ENCODE measurements at places on chromosomes 2 and 18. TPM values are rescaled to one million over a fixed set of nuclear protein-coding genes. Genes with fewer than 3 reads are reported as not detected.

GRCh38 chr2:227500301-227500630 lies 28.3 kb downstream of the AGFG1 start:
- no peak for DNase-seq

DNA sequence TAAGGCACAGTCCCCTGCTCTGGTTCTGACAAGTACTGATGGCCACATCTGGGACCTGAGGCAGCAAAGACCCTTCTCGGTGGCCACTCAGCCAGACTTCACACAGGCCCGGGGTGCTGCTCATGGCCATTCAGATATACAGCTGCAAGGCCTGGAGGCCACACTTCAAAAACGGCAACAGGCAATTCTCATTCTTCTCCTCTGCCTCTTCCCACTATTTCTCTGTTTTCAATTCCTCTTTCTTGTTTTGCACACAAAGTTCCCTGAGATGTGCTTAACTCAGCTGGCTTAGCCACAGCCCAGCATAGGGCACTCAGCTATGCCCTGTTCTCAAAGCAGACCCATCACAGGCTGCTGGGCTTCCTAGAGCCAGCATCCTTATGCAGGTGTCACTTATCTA lies 29.9 kb downstream of the PTPN18 start:
- no peak for DNase-seq

- peak; percentile 75 for DNase-seq
Measured at GRCh38 chr2:230660294-230661060, 52.2 kb upstream of the CAB39 start.

SPATS2L gene
- total RNA-seq = 100 TPM

DNA sequence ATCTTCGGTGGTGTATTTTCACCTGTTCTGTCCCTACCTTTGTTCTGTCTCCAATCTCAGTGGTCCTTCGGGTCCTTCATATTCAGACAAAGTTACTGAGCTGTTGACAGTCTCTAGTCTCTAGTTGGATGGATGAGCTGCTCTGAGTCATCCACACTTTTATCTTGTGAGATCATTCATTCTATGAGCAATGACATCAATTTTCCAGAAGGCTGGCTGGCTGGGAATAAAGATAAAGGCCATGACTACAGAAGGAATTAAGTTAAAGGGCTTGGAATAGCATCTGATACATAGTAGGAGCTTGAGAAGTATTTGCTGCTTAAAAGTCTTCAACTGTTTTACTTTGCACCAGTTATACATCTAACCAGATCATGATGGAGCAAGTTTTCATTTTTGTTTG lies 43.1 kb upstream of the SLC39A10 start:
- no peak for DNase-seq

DSEL gene
- 11.1 TPM for total RNA-seq

MC5R gene
- total RNA-seq = not detected

GRCh38 chr18:44801781-44802180 lies 121.1 kb downstream of the SETBP1 start:
- DNase-seq = no peak

ALK gene
- 1.1 TPM for total RNA-seq

LONRF2 gene
- 2.1 TPM for total RNA-seq

WDFY1 gene
- total RNA-seq = 45.5 TPM

DNA sequence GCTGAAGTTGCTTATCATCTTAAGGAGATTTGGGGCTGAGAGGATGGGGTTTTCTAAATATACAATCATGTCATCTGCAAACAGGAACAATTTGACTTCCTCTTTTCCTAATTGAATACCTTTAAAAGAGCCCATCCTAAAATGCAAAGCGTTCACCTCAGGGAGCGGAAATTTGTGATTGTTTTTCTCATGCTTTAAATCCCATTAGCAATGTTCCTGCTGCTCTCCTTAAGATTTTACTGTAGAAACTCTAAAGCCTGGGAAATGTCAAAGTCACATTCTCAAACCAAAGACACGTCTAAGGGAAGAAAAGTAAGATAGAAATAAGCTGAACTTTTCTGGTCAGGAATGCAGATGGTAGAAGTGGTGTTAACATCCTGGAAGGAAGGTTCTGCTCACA lies 285.8 kb upstream of the MAP2 start:
- no peak for DNase-seq

DNA sequence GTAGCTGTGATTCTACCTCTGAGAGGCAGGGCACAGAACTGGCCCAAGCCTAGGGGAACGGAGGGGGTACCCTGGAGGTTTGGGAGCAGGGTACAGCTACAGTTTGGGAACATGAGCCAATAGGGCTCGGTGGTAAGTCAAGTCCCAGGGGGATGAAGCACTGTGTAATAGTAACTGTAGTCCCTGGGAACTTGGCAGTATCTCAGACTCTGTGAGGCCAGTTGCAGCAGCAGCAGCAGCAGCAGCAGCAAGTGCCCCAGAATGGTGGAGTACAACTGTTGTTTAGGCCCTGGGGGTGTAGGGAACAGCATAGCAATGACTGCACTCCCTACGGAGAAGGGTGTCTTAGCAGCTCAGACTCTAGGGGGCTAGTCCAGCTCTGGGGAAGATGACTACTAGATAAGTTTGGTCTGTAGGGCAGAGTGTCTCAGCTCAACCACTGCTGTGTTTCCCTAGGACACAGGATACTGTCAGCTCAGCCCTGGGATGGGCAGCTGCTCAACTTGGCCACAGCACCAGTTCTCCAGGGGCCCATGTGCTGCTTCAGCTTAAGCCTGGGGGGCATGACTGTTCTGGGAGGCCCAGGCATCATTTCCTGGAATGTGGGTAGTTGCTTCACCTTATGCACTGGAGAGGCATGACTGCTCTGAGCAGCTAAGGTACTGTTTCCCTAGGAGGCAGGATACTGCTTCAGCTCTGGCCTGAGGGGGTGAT lies 20.5 kb downstream of the CARF start:
- DNase-seq = no peak

GRCh38 chr18:56245866-56246580 lies 392.4 kb downstream of the TXNL1 start:
- no peak for DNase-seq

DNA sequence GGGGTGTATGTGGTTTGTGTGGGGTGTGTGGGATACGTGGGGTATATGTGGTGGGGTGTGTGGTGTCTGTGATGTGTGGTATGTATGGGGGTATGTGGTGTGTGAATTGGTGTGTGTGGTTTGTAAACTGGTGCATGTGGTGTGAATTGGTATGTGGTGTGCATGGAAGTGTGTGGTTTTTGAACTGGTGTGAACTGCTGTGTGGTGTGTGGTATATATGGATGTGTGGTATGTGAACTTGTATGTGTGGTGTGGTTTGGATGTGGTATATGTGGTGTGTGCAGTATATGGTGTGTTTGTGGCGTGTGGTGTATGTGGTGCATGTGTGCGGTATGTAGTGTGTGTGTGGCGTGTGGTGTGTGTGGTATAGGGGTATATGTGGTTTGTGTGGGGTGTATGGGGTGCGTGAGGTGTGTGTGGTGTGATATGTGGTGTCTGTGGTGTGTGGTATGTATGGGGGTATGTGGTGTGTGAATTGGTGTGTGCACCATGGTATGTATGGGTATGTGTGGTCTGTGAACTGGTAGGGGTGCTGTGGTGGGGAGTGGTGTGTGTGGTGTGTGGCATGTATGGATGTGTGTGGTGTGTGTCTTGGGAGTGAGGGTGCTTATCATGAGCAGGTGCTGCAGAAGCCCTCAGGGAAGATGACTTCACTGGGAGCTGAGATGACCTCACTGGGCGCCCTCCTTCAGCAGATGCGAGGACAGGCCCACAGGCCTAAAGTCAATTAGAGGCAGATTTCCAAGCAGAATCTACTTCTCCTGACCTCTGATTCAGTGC lies 209.6 kb upstream of the TNP1 start:
- no peak for DNase-seq

CNRIP1 gene
- 20.8 TPM for total RNA-seq

GRCh38 chr2:16525265-16525887 lies 140.3 kb downstream of the CYRIA start:
- no peak for DNase-seq

RNF125 gene
- 8.1 TPM for total RNA-seq

DNA sequence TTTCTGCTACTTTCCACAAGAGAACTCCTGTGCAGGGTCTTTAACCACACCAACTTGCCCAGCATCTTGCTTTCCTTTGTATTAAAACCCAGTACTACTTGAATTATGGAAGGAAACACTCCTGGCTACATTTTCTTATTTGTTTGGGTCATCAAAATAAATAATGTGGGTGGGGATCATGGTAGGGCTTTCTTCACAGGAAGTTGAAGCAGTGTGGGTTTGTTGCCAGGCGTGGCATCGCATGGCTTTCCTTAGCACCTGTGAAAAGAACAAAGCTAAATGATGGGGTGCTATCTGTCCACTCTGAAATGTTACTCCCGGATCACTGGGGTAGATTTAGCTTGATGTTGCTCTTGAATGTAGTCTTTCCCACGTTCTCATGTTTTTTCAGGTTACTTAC lies 18.7 kb downstream of the ARHGAP25 start:
- DNase-seq = no peak

- no peak for DNase-seq
Measured at GRCh38 chr18:72752220-72752619, 115.6 kb downstream of the NETO1 start.

EML6 gene
- 2.5 TPM for total RNA-seq

SNORC gene
- 0.53 TPM for total RNA-seq

DNA sequence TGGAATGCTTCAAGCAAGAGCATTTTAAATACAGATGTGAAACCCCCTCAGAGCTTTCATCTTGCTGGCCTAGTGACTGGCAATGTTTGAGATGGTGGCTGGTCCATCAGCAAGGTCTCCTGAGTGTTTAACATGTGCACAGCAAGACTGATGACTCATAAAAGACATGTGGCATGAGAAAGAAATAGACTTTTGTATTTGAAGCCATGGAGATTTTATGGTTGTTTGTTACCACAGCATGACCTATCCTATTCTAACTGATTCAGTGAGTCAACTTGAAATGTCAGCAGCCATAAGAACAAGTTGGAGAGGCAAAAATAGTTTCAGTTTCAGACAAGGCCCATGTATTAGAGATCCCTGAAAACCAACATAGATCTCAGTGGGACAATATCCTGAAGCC lies 154.7 kb upstream of the LYPD1 start:
- DNase-seq = no peak

RAB6C gene
- not detected for total RNA-seq

GRCh38 chr2:63058921-63059792 lies 8.5 kb downstream of the OTX1 start:
- DNase-seq = no peak

DNA sequence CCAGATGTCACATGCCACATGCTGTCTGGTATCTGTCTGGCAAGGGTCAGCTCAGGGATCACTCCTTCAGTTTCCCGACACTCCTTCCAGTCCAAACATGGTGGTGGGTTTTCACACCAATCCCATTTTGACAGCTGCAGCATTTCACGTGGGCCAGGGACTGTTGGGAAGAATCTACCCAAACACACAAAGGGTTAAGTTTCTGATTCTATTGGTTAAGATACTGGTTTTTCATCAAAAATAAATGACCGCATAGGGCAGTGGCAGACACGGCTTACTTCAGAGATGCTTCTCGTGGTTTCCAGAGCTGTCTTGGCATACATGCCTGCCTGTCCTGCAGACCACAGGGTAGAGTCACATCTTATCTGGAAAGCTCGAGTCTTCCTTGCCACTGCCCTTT lies 79.7 kb downstream of the PSMG2 start:
- no peak for DNase-seq

GPR17 gene
- 0.18 TPM for total RNA-seq

DNA sequence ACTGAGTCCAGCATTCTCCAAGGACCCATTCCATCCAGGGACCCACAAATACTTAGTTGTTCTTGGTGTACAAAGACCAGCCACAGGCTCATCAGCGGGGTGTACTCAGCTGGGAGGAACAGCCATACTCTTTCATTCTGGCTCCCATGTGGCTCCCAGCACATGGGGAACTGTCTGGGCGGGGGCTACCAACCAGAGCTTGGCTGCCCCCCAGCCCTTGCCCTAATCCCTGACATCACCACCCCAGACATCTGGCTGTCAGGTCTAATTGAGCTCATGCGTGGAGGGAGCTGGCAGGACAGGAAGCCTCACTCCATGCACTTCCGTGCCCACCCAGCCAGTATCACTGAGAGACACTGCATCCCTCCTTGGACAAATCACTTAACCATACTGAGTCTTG lies 283.6 kb downstream of the DYSF start:
- no peak for DNase-seq

DNA sequence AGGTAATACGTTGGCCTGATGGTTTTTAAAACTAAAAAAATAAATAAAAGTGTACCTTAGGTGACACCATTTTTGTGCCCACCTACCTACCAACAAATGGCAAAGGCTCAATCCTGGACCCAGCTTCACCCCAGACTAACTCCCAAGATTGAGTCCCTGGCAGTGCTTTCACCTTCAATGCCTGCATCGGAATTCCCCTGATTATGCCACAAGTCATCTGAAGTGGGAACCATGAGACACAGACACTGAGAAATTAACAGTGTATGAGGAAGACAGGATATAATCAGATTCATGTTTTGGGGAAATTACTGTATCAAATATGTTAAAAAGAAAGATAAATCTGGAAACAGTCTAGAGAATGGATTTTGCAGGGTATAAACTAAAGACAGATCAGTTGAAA lies 41.6 kb downstream of the ZBTB14 start:
- DNase-seq = no peak

DLX2 gene
- total RNA-seq = not detected

- DNase-seq = no peak
Measured at GRCh38 chr2:218975060-218975777, 9.8 kb downstream of the FEV start.

KCTD1 gene
- total RNA-seq = 9.0 TPM

- DNase-seq = no peak
Measured at GRCh38 chr2:158993721-158994587, 25.5 kb downstream of the TANC1 start.

GRCh38 chr2:172919732-172920131 lies 155.9 kb upstream of the MAP3K20 start:
- DNase-seq = no peak

- no peak for DNase-seq
Measured at GRCh38 chr2:72993147-72993932, 76.0 kb downstream of the EMX1 start.

- no peak for DNase-seq
Measured at GRCh38 chr2:105906481-105906880, 161.8 kb downstream of the NCK2 start.

HOXD8 gene
- total RNA-seq = 2.3 TPM

DNA sequence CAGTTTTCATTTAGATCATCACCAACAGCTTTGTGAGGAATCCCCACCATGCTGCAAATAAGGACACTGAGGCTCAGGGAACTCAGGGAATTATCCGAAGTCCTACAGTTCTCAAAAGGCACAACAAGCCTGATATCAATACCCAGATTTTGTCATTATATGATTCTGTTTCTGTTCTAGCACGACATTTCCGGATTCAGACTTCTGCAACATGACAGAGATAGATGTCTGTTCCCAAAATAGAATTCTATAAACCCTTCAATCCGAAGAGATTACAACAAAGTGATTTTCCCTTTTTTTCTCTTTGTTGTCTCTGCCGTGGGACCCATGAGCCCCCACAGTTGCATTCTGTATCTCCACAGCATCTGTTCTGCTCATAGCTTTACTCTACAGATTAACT lies 72.0 kb downstream of the DOCK10 start:
- no peak for DNase-seq

DNA sequence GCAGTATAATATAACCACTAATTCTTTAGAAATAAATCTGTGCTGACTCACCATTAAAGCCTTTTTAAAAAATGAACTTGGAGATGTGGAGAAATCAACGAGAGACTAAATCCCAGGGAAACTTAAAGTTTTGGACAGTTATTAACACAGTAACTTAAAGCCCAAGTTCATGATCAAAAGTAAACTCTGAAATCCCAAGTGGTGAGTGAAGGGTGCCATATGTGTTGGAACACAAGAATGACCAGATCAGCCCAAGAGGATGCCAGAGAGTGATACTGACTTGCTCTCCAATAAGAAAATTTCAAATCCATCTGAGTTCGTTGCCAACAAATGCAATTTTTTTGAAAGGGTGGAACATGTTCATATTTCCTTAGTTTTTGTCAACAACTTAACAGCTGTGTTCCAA lies 838.1 kb upstream of the ACVR2A start:
- DNase-seq = no peak

INPP1 gene
- total RNA-seq = 23.4 TPM

Measured in lower lobe of right lung (tissue), 2 donors.